Astrocyte (in vitro differentiated cells and primary cell): ENCODE measurements at places on chromosomes 12 and 14. TPM values are rescaled to one million over a fixed set of nuclear protein-coding genes. Genes with fewer than 3 reads are reported as not detected.

Gene SMCO2
- total RNA-seq: 0.32 and 0.46 TPM in 2 replicates

Gene USP5
- 144 and 146 TPM in 2 replicates for total RNA-seq

Gene ABCD2
- 0.09 TPM in 1 of 2 replicates, not detected in the other for total RNA-seq

Gene KLRC2
- total RNA-seq: 1.2 and 4.1 TPM in 2 replicates

Gene BCL11B
- 1.1 and 2.0 TPM in 2 replicates for total RNA-seq

Gene UNC119B
- total RNA-seq: 21.3 and 24.3 TPM in 2 replicates

Gene KRT82
- total RNA-seq: not detected in 2 replicates

Gene YARS2
- 26.5 and 29.0 TPM in 2 replicates for total RNA-seq

Gene COQ6
- 12.8 and 15.3 TPM in 2 replicates for total RNA-seq
